Cortex of kidney (tissue), 1 donor: ENCODE measurements at places on chromosomes 2 and 18.

DNA sequence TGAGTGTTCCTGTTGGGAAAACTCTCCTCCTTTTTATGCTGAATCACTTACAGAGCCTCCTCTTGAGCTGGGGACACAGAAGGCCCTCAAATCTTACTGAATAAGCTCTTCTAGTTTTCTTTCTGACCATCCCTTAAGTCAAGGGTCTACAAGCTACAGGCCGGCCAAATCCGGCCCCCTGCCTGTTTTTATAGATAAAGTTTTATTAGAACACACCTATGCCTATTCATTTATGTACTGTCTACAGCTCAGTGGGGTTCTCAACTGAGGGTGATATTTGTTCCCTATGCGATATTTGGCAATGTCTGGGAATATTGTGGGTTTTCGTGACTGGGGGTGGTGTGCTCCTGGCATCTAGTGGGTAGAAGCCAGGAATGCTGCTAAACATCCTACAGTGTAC, 14.0 kb downstream of the CDC42EP3 start:
- DNase-seq = no peak

DNA sequence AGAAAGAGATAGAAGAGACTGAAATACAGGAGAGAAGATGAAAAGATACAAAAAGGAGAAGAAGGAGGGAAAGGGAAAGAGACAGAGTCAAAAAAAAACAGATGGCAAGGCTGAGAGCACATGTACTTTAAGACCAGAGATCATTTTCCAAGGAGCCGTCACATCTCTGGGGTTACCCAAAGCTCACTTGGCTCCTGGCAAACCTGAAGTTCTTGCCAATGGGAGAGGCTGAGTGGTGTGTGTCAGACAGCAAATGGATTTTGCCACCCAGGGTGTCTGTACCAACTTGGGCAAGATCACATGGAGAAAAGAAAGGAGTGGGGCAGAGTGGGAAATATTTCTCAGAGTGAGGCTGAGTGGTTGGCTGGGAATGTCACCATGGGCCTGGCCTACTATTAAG, 219.3 kb upstream of the TNP1 start:
- no peak for DNase-seq

- no peak for DNase-seq
Measured at GRCh38 chr2:105675841-105676240, 68.9 kb upstream of the NCK2 start.

DNA sequence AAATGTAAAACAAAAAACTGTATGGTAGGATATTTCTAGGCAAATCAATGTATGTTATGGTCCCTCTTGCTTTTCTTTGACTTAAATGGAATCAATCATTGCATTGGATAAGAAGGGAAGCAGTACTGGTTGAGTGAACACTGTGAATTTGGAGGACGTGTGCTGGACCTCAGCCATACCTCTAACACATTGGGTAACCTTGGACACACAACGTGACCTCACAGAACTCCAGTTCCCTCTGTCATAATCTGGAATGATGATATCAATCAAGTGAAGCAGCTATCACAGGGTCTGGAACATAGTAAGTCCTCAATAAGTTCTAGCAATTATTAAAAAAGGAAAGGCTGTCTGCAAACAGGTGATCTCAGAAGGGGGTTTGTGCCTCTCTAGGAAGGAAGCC, 474.9 kb upstream of the TCF4 start:
- no peak for DNase-seq

GRCh38 chr18:13608791-13609532, 117.4 kb downstream of the FAM210A start:
- DNase-seq = no peak

GRCh38 chr2:24919037-24919505, 966 bp downstream of the ADCY3 start:
- DNase-seq = no peak

DNA sequence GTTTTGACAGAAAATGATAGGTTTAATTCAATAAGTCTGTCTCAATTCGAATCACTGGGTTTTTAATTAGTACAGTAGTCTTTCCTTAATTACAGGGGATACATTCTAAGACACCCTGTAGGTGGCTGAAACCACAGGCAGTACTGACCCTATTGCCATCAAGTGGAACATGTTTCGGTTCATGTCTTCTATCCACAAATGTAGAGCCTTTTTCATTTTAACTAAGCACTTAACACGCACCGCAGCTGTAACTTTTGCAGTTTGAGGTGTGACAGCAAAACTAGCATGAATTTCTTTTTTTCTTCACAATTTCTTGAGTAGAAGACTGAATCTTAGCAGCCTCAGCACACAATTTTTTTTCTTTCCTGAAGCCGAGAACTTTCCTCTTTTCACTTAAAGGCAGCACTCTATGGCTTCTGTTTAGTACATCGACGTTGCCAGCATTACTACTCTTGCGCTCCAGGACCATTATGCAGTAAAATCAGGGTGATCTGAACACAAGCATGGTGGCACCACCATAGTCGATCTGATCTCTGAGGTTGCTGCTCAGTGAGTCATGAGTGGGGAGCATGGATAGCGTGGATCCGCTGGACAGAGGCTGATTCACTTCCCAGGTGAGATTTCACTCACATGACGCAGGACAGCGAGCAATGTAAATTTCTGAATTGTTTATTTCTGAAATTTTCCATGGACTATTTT, 805.1 kb downstream of the RNF144A start:
- no peak for DNase-seq

GRCh38 chr18:9740071-9740470, 32.0 kb downstream of the RAB31 start:
- no peak for DNase-seq

- no peak for DNase-seq
Measured at GRCh38 chr2:36246320-36246990, 109.1 kb upstream of the CRIM1 start.

- DNase-seq = no peak
Measured at GRCh38 chr2:7670905-7671641, 753.9 kb downstream of the RNF144A start.

DNA sequence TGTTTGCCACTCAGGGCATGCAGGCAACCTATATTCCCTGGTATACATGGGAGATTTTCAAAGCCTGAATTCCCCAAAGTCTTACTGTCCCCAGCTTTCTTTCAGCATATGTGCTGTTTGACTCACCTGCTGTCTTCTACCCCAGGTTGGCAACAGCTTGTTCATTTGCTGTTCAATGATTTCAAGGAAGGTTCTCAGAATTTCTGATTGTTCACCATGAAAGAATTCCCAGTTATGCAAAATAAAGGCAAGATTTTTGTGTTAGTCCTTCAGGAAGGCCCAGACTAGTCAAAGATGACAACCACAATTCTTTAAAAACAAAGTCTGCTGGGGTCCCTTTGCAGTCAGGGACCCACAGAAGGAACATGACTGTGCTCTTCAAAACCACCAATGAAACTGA, 1057.8 kb upstream of the CDH2 start:
- no peak for DNase-seq

DNA sequence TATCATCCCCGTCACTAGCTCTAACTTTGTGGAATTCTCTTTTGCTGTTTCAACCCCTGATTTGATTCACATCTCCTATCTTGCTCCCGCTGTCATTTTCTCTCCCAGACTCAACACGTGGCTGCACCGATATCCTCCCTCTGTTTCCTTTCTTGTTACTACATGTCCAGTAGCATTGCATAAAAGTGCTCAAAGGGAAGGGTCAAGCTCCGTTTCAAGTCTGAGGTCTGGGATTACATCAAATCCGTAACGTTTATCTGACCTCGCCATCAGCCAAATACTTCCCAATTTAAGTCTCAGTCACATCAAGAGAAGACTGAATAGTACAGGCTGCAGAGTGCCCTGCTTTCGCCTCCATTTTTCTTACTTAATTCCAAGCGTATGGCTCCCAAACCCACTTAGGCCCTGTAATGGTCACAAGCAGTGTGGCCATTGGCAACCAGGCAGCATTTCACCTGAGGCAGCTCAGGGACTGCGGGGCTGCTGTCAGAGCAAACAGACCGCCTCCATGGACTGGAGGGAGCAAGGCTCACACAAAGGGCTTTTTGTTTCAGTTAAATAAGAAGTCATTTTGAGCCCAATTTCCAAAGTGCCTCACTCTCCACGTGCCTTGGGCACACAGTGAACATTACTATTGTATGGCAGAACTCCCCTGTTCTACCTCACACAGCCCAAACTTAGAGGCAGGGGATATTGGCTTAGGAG, 217.8 kb downstream of the BCL11A start:
- no peak for DNase-seq

- no peak for DNase-seq
Measured at GRCh38 chr2:26279886-26280285, 35.1 kb downstream of the HADHB start.

DNA sequence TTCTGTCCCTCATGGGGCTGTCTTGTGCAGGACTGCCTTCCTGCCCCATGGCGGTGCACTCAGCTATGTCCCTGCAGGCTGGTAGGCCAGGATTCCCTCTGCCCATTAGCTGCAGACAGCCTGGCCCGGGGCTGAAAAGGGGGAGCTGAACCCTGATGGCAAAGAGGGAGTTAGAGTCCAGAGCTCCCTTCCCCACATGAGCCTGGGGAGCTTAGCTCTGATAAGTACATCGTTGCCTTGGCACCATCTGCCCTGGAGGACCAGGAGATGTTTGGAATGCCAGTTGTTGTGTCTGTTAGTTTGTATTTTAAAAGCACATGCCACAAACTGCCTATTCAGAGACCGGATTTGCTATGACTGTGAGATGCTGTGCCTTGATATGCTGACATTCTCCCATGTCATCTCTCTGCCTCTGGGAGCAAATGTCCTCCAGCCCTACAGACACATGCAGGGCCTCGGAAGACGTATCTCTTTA, 65.1 kb upstream of the AFF3 start:
- DNase-seq = no peak

DNA sequence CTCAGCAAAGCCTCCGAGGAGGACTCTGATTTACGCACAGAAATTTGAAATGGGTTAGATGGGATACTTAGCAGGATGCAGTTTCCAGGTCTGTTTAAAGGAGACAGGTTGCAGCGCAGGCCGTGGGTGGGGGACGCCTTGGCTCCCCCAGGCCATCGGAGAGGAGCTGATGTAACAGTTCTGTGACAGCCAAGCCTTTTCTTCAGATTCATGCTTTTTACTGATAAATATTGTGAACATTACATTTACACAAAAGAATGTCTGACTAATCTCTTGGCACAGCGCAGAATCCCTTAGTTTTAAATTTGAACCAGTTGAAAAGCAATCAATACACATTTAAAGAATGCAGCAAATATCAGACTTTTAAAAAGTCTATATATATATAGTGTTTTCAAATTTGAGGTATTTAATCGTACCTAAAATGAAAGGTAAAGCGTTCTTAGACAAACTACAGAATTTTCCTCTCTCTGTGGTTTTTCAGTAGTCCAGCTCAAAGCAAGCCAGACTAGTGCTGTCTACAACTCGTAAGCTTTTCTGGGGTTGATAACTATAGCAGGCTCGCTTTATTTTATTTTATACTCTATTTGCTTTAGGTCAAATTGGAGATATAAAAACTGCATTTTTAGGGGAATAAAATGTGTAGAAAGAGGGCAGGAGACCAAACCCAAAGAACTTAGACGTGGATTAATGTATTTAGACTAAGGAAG, 221.9 kb downstream of the PIEZO2 start:
- no peak for DNase-seq

- no peak for DNase-seq
Measured at GRCh38 chr2:142920571-142920970, 43.1 kb downstream of the KYNU start.

DNA sequence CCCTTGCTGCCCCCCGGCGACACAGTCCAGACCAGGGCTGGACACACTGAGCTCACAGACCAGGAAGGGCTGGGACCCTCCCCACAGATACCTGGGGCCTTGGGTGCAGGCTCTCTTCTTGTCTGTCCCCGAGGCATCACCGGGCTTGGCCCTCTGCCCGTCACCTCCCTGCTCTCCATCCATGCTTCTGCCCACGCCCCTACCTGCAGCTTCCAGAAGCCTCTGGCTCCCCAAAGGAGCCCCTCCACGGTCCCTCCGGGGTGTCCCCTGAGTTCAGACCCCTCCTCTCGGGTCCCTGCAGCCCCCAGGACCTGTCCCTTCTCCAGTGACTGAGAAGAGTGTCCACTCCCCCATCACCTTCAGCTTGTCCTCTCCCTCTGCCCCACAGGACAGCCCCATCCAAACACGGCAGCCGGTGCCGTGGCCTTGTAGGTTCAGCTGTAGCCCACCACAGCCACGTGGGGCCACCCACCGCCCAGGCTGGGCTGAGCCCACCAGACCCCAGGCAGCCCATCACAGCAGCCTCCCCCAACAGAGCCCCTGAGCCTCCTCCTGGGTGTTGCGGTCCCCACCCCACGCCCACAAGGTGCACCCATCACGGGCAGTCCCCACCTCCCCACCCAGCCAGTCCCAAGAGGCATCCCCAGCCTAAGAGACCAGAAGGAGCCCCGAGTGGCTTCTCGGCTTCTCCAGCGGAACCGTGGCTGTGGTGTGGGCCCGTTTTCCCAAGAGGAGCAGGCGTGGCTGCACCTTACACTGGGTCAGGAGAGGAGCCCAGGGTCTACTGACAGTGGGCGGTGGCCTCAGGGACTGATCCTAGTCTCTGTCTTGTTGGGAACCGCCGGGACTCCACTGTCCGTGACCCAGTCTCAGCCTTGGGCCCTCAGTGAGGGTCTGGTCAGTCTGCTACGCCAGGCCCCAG, 53.1 kb downstream of the RAMP1 start:
- DNase-seq = no peak

- DNase-seq = no peak
Measured at GRCh38 chr2:237488295-237488694, 1.2 kb downstream of the MLPH start.

GRCh38 chr18:36650266-36650665, 178.5 kb downstream of the TPGS2 start:
- no peak for DNase-seq

- no peak for DNase-seq
Measured at GRCh38 chr2:88452980-88453582, 588 bp upstream of the FOXI3 start.

GRCh38 chr2:31748041-31748440, 167.3 kb upstream of the SRD5A2 start:
- DNase-seq = no peak

- DNase-seq = no peak
Measured at GRCh38 chr2:96969321-96969720, 17.1 kb downstream of the FAM178B start.
